Osteoblast (primary cell): ENCODE measurements at places on chromosomes 4 and X. TPM values are rescaled to one million over a fixed set of nuclear protein-coding genes. Genes with fewer than 3 reads are reported as not detected.

- DNase-seq = no peak
- no peaks in the 10 kb centered on the region for H3K27me3 ChIP-seq
- no peak overlapping the region for H3K4me3 ChIP-seq
- no peaks in the 10 kb centered on the region for H3K4me1 ChIP-seq
Observed at GRCh38 chr4:168394556-168394955, 76.0 kb upstream of the DDX60 start.

DNA sequence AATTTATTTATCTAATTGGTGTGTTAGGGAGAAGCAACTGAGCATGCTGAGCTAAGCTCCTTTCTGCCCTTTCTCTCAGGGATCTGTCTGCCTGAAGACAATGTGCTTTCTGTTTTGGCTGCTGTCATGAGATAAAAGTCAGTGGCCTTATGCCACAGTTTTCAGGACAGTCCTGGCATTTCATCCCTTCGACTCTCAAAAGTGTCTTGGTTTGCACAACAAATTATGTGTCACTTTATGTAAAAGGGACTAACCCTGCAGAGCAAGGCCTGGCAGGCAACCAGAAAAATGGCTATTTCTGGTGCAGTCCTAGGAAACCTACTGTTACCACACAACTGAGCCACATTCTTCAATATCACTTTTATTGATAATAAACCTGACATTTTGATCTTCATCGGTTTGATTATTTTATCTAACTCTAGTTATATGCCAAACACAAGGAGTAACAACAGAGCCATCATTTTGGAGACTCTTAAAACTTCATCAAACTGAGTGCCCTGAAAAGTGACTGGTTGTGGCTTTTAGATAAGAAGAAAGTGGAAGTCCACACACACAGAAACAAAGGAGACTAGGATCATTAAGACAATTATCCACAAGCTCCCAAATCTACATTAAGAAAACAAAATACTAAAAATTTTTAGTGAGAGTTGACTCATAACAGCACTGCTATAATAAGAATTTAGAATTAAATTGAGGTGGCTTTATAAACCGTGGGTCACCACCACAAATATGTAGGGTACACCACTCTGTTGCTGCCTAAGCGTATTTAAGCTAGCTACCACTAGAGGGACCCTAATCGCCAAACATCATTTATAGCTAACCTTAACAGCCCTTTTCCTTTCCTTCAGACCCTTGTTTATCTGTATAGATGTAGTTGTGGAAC, 95.9 kb upstream of the PTPN13 start:
- no peaks in the 10 kb centered on the region for H3K36me3 ChIP-seq
- H3K27me3 ChIP-seq = no peaks in the 10 kb centered on the region
- no peak overlapping the region for H3K27ac ChIP-seq
- no peak overlapping the region for H3K4me3 ChIP-seq
- DNase-seq = peak; percentile 51
- H3K4me1 ChIP-seq = peaks cover 21% of the 10 kb centered on the region

- H3K27me3 ChIP-seq = no peaks in the 10 kb centered on the region
- H3K4me3 ChIP-seq = no peak overlapping the region
- no peak for DNase-seq
- no peak overlapping the region for H3K27ac ChIP-seq
Observed at GRCh38 chr4:56803471-56803870, 18.0 kb downstream of the SPINK2 start.

DNA sequence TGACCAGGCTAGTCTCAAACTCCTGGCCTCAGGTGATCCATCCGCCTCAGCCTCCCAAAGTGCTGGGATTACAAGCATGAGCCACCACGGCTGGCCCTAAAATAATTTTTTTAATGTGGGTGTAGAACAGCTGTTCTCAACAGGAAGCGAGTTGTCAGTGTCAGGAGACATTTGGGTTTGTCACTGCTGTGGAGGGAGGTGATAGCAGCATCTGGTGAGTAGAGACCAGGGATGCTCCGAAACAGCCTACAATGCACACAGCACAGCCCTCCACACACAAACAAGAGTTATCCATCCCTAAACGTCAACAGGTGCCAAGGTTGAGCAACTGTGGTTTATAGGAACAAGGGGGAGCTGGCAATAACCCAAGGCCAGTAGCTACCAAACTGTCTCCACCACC, 243.4 kb upstream of the STS start:
- DNase-seq = no peak
- H3K27ac ChIP-seq = no peak overlapping the region
- H3K36me3 ChIP-seq = no peaks in the 10 kb centered on the region
- no peaks in the 10 kb centered on the region for H3K27me3 ChIP-seq

Gene DUSP21
- total RNA-seq = not detected in 2 replicates

- no peak overlapping the region for H3K4me3 ChIP-seq
- no peaks in the 10 kb centered on the region for H3K36me3 ChIP-seq
- no peaks in the 10 kb centered on the region for H3K27me3 ChIP-seq
Observed at GRCh38 chr4:137700072-137700471, 167.8 kb upstream of the PCDH18 start.

GRCh38 chr4:126727461-126727860, 905.3 kb upstream of the INTU start:
- no peaks in the 10 kb centered on the region for H3K36me3 ChIP-seq
- peaks cover 5% of the 10 kb centered on the region for H3K4me1 ChIP-seq
- no peaks in the 10 kb centered on the region for H3K27me3 ChIP-seq
- peak; percentile 82 for DNase-seq

DNA sequence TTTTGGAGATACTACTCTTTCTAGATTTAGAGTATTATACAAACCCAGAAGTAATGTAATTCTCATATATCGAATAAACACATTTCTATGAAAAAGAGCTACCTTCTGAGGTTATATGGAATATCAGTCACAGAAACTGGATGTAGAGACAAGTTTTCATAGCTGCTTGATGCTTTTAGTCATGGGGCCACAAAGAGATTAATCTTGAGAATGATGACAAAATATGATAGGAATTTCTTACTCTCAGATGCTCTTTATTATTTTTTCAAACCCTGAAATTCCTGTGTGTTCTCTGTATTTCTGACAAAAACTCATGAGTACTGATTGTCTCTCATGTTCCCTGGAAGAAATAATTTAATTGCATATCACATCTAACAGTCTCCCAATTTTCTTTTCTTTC, 662.5 kb downstream of the RAPGEF2 start:
- no peaks in the 10 kb centered on the region for H3K4me1 ChIP-seq
- no peak overlapping the region for H3K27ac ChIP-seq
- no peaks in the 10 kb centered on the region for H3K27me3 ChIP-seq

DNA sequence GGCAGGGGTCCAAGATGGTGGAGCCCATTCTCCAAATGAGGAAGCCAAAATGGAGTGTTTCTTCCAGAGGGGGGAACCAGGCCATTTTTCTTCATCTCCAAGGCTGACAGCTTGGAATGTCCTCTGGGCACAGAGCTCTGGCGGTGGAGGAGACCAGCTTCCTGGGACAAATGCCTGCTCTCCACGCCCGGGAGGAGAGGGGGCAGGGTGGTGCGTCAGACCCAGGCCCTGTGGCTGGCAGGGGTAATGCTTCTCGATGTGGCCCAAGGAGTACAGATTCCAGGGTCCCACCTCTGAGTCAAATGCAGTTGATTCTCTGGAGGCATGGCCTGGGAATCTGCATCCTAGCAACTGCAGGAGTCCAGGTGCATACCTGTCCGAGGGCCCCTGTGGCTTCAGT, 44.6 kb upstream of the ADRA2C start:
- no peak overlapping the region for H3K27ac ChIP-seq
- DNase-seq = no peak
- H3K36me3 ChIP-seq = no peaks in the 10 kb centered on the region
- H3K4me1 ChIP-seq = no peaks in the 10 kb centered on the region

DNA sequence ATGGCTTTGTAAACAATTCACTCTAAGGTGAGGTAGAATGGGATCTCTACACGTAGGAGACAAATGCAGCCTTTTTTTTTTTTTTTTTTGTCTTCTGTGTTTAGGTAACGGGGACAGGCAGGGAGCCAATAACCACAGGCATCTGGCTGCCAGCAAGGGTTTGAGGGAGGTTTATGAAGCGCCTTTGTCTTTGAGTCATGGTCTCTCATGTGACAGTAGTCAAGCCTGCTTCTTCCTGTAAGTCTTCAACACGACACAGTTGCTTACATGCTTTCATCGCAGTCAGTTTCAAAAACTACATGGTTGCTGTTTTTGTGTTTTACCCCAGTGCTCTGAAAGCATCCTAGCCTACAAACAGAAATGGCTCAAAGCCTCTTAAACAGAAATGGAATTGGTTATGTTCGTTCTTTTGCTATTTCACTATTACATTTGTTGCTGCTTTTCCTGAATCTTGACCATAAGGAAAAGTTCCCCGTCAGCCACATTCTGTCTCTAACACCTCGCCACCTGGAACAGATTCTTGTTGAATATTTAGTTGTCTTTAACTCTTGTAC, 127.8 kb upstream of the METTL14 start:
- no peak for DNase-seq
- H3K27ac ChIP-seq = no peak overlapping the region
- no peak overlapping the region for H3K4me3 ChIP-seq
- H3K4me1 ChIP-seq = no peaks in the 10 kb centered on the region
- no peaks in the 10 kb centered on the region for H3K36me3 ChIP-seq

GRCh38 chr4:25890571-25891485, 23.2 kb upstream of the SMIM20 start:
- H3K27ac ChIP-seq = no peak overlapping the region
- no peaks in the 10 kb centered on the region for H3K36me3 ChIP-seq
- DNase-seq = no peak
- peaks cover 6% of the 10 kb centered on the region for H3K4me1 ChIP-seq
- no peaks in the 10 kb centered on the region for H3K27me3 ChIP-seq

DNA sequence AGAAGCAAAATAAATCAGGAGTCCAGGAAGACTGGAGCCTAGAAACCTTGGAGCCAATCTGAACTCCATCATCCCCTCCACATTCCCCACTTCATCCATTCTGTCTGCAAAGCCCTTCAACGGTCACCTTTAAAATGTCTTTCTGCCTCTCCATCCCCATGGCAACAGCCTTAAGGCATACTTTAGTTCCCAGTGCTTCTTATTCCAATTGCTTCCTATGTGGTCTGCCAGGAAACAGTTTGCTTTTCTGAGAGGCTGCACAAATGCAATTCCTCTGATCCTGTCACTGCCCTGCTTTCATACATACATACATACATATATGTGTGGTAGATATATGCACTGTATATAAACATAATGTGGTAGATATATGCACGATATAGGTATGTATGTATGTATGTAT, 786 bp upstream of the MAGEH1 start:
- no peaks in the 10 kb centered on the region for H3K27me3 ChIP-seq
- H3K4me1 ChIP-seq = peaks cover 4% of the 10 kb centered on the region
- DNase-seq = no peak
- H3K4me3 ChIP-seq = peak overlapping the region; percentile 73
- no peak overlapping the region for H3K27ac ChIP-seq

DNA sequence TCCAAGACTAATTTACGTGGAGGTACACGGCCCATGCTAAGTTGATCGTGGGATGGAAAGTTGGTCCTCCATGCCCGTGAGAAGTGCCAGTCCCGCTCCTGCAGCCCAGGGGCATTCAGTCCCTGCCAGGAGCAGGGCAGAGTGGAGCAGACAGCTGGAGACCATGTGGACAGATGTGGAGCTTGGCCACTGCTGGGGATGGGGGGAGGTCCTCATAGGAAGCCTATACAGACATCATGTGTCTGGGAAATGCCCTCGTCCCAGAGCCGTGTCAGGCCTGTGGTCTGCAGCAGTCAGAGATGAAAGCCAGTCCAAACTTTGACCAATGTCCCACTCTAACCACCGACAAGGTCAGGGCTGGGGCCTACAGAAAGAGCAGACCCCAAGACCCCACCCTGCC, 118.4 kb downstream of the CPZ start:
- peak; percentile 42 for DNase-seq
- no peaks in the 10 kb centered on the region for H3K27me3 ChIP-seq
- H3K4me3 ChIP-seq = no peak overlapping the region
- H3K27ac ChIP-seq = no peak overlapping the region
- H3K4me1 ChIP-seq = no peaks in the 10 kb centered on the region

Gene PHKA1
- 4.7 and 5.6 TPM in 2 replicates for total RNA-seq

Gene NPY2R
- total RNA-seq = under 0.01 and 0.36 TPM in 2 replicates

- no peak overlapping the region for H3K27ac ChIP-seq
- DNase-seq = no peak
- no peaks in the 10 kb centered on the region for H3K4me1 ChIP-seq
- H3K4me3 ChIP-seq = no peak overlapping the region
Observed at GRCh38 chr4:172392741-172393140, 579.5 kb downstream of the GALNTL6 start.

Gene CLDN22
- total RNA-seq = not detected in 2 replicates
